OCI-M1 (cell line): ENCODE measurements at places on chromosomes 13 and 19.

- DNase-seq, result peak; percentile 93
These were observed at the start of gene TRIM13 for GRCh38 chr13:49996951-49997895. TSS of gene TRIM13 (plus strand) at chr13:49997042. CDS start at chr13:50011941, 14,899 bp downstream.

GRCh38 chr13:18944501-18945068 lies 237.0 kb downstream of the TUBA3C start:
- DNase-seq, result no peak

DNA sequence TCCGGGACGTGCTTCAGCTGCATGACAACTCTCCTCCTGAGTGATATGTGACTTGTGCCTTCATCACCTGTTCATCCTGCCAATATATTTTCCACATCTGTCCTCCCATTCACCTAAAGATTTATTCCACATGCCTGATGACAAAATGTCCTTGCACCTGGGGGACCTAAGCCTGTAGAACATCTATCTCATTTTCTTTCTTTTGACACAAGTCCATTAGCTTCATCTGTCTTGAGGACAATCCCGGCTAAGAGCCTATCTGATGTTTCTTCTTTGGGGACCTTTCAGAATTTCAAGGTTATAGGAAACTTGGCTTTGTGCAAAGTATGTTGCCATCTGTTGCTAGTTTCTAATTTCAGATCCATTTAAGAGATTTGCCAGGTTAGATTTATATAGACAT lies 41.1 kb downstream of the ITGBL1 start:
- no peak for DNase-seq

DNA sequence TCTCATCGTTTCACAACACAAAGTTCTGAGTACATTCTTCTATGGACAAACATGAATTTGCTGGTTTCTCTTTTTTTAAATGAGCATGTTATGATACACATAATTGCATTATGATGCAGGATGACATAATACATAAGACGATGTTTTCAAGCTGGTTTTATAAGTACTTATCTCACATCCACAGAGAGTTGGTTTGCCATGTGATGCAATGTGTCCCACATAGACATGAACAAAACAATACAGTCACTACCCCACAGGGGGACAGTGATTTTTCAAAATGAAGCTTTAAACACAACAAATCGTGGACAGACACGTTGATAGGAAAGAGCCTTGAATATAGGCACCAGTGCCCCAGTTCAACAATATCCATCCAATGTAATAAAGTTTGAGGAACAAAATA lies 447.1 kb downstream of the KLF12 start:
- peak; percentile 80 for DNase-seq

- DNase-seq, result no peak
These were observed 109.8 kb downstream of the POSTN start for GRCh38 chr13:37488726-37489125.

DNA sequence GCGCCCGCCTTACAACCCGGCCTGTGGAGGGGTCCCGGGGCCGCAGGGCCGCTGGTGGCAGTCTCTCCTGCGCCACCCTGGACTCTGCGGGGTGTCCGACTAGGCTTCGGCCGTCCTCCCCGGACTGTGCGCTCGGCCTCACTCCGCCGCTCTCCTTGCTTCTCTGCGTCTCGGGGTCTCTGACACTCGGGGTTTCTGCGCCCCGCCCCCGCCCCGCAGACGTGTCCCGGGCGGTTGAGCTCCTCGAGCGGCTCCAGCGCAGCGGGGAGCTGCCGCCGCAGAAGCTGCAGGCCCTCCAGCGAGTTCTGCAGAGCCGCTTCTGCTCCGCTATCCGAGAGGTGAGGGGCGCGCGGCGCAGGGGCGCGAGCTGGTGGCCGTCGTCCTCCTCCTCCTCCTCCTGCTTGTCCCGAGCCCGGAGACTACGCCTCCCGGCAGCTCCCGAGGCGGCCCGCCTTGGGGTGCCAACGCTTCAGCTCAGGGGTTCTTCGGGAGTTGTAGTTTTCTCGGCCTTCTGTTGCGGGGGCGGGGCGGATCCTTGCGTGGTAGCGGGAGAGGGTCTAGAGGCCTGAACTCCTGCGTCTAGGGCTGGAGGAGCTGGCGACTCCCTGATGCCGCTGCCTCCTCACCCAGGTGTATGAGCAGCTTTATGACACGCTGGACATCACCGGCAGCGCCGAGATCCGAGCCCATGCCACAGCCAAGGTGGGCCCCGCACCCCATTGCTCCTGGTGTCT lies 627 bp downstream of the LIN7B start:
- DNase-seq, result no peak

DNA sequence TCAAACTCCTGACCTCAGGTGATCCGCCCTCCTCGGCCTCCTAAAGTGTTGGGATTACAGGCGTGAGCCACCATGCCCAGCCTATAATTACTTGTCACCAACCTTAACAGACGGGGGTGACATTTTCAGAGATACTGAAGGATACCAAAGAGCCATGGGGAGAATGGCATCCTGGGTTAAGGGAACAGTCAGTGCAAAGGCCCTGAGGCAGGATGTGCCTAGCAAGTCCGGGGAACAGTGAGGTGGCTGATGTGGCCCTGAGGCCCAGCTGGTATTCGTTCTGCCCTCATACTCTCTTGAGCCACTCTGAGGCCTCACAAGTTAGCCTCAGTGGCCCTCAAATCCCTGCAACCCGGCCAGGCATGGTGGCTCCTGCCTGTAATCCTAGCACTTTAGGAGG lies 15.0 kb upstream of the ANGPTL8 start:
- no peak for DNase-seq

- DNase-seq, result no peak
These were observed 16.9 kb upstream of the ZNF254 start for GRCh38 chr19:24069905-24070657.

GRCh38 chr13:109779876-109780510 lies 6.4 kb downstream of the IRS2 start:
- peak; percentile 34 for DNase-seq

GRCh38 chr13:70541451-70541850 lies 433.2 kb upstream of the KLHL1 start:
- no peak for DNase-seq

DNA sequence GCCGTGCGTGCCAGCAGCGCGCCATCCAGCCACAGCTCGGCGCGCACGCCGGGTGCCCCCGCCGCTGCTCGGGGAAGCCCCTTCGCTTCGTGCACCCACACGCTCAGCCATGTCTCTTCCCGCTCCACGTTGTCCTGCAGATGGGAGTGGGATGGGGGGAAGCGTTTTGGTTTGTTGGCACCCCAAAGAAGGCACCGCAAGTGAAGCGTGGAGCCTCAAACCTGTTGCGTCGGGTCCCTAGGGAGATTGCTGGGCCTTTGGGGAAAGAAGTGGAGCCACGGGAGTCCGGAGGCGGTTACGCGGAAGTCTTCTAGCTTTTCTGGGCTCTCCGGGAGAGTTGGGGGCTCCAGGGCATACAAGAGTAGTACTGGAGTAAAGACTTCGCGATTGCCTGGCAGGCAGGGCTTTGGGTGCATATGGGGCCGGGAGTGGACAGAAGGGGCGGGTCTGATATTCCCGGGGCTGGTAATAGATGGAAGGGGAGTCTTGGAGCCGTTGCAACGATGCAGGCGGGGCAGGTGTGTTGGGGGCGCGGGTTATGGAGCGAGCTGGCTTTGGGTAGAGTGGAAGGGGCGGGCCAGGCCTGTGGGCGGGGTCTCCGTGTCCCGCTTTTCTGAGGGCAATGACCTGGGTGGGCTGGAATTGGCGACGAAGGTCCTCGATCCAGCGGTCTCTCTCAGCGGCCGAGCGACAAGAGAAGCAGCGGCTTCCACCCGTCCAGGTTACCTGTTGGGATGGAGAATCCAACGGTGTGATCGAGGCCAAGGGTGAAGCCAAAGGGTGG lies 6.5 kb downstream of the RASAL3 start:
- DNase-seq, result no peak

DNA sequence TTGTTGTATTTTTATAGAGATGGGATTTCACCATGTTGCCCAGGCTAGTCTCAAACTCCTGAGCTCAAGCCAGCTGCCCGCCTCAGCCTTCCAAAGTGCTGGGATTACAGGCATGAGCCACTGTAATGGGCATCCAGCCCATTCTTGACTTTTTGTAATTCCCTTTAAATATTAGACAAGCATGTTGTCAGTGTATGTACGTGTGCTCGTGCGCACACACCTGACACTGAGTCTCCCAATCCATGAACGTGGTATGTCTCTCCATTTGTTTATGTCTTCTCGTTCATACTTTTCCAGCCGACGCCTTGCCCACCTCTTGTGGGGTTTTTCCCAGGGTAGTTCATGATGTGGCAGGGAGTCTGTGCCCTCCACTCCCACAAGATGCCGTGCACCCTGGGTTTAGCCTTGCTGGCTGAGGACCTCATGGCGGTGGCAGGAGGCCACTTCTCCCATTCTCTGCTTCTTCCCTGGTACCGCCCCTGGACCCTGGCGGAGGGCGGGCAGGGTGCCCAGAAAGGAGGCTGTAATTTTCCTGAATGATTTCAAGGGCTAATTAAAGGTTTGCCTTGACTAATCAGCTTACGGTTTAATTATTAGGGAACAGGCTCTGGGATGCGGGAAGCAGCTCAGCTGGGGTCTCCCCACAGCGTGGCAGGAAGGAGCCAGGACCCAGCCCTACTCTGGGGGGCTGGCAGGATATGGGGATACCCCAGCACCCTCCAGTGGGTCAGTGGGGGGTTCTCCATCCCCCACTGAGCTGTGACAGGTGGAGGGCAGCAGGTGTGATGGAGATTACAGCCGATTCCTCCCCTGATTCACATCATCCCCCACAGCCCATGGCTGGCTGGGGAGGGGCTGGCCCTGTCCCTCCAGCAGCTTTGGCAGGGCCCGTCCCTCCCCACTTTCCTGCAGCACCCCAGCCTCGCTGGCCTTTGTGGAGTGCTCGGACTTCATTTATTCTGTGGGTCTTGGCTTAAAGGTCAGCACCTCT lies 12.9 kb downstream of the PAK4 start:
- DNase-seq, result no peak

DNA sequence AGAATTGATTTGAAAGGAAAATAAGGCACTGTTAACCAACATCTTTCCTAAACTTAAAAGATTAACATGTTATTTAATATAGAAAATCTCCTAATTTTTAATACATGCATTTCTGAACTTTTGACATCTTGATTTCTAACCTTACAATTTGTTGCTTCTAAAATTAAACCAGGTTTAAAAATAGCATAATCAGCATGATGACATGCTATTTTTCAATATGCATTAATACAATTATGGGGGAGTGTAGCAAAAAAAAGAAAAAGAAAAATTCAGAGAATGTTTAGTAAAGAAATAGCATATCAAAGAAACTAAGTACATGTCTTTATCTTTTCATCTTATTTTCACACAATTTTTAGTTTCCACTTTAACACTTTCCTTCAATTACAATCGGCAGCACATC lies 98.7 kb downstream of the PCDH9 start:
- no peak for DNase-seq

DNA sequence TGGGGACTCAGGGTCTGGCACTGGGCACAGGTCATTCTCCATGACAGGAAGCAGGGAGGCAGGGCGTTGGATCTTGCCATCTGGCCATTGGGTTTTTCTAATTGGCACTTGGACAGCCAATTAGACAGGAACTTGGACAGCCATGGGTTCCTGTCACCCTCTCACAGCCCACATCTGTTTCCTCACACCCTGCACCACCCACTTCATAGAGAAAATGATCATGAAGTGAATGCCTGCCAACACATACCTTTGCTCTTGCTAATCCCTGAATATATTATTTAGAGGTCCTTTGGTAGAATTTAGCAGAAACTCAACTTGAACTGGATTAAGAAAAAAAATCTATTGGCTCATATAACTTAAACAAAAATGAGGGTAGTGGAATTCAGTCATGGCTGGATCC lies 4.9 kb upstream of the OLFM2 start:
- no peak for DNase-seq

DNA sequence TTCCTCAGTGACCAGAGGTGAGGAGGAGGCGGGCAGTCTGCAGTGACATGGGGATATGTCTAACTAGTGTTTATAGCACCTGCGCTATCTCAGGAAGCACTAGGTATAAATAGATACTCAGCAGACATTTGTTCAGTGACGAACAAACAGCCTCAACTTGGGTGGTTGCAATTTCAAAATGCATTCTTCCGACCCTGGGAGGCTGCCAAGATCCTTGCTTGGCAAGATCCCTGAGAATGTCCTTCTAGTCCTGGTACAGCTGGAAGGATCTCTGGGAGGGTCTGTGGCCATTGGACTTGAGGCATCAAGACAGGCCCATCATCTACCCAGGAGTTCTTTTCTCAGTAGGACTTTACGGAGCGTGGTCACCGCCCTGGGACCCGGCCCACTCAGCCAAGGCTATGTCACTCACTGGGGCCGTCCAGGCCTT lies 299.5 kb downstream of the ZNF536 start:
- DNase-seq, result no peak

GRCh38 chr13:34114581-34114980 lies 296.6 kb downstream of the RFC3 start:
- DNase-seq, result peak; percentile 28

- no peak for DNase-seq
These were observed 42.9 kb downstream of the CRYL1 start for GRCh38 chr13:20482787-20483186.

DNA sequence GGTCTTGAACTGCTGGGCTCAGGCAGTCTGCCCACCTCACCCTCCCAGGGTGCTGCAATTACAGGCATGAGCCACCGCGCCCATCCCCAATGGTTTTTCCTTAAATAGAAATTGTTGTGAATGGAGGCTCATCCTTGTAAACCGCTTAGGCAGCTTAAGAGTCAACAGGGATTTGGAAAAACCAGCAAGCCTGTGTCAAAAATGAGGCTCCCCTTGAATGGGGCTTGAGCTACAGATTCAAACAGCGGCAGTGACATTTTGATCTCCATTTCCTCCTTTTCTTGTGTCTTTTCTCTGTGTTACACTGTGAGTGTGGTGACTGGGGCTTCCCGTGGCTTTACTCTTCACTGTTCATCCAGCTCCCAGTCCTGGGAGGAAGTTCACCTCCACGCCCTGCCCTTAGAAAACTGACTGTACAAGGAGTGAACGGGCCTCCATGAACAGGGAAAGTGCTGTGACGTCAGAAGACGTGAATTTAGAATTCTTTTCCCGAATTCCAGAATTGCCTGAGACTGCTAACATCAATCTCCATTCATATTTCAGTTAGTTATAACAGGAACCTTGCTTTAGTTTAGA lies 15.3 kb upstream of the RAB8A start:
- DNase-seq, result no peak

DNA sequence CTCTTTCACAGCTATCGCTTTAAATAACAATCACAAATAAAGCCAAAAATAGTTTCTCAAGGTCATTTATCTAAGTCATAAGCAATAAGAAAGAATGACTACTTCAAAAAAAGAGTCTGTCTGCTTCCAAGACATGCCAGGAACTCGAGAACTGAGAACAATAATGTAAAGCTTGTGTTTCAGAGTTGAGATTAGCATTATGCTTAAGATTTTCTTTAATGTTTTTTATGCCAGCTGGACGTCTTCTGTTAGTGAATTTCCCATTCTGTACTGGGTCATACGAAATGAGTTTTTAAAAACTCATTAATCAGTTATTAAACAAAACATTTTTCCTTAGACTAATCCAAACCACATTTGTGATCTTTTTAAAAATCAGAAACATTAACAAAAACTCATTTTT lies 3.2 kb upstream of the SPRYD7 start:
- DNase-seq, result no peak

DNA sequence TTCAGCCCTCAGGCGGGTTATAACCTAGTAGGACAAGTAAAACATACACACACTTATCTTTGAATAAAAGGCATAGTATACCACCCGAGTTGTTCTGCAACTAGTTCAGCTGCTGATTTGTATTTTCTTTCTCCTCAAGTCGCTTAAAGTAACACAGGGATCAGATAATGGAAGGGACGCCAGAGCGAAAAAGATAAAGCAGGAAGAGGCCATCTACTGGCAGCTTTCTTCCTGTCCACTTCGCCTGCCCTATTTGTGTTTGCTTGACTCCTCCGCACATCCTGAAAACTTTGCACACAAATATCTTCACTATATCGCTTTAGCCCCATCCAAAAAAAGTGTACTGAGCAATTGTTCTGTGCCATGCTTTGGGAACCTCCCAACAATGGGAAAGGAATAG lies 238.0 kb upstream of the SOX21 start:
- DNase-seq, result peak; percentile 84
